ENCODE measurements at places on chromosomes 16 and 17.

DNA sequence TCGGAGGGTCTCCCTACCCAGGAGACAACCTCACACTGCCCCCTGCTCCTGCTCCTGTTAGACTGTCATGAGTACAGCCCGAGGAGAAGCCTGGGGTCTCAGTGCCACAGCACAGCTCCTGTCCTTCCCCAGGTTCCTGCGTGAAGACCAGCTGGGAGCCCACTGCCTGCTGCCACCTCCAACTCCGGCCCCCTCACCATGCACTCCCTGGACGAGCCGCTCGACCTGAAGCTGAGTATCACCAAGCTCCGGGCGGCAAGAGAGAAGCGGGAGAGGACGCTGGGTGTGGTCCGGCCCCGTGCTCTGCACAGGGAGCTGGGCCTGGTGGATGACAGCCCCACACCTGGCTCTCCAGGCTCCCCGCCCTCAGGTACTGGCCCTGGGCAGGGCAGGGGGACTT is 16.2 kb downstream of the GLIS2 start:
- DNase-seq, result no peak

DNA sequence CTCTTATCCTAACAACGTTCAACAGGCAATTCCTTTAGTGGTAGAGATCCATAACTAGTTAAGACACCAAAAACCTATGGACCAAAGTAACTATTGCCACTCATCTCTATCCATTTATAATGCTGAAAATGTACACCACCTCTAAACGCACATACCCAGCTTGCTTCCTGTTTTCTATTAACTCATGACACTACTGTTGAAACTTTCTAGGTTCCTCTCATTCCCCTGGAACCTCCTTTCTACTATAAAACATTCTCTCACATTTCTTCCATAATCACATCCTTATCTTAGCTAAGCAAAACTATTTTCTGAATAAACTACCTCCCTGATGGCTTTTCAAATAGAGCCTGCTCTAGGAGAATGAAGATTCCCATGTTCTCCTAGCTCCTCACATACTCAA is 42.9 kb upstream of the KSR1 start:
- DNase-seq, result peak; percentile 70

DNA sequence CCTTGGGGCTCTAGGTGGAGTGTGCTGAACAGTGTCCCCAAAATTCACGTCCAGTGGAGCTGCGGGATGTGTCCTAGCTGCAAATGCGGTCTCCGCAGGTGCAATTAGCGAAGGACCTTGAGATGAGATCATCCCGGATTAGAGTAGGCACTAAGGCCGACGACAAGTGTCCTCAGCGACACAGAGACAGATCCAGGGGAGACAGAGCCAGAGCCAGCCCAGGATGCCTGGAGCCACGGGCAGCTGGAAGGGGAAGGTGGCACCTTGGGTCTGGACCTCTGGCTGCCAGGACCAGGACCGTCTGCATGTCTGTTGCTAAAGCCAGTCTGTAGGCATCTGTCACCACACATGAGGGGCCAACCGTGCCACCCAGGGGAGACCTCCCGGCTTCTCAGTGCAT is 24.5 kb downstream of the SLC7A5 start:
- DNase-seq, result no peak

DNA sequence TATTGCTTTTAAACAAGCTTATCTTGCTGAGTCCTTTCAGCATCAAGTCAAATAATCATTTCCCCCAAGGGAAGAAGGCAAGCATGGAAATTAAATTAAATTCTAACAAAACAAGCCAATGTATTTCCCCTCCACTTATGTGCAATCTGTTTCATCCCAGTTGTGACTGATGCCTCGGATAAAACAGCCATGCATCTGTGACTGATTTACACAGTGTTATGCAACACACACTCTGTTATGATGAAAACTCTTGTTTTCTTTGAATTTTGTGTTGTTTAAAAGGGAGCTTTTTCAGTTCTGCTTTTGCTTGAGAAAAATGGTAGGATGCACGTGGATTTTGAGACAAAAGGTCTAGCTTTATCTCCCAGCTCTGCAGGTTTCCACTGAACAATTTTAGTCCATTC is 32.6 kb downstream of the TMEM100 start:
- DNase-seq, result peak; percentile 58

GRCh38 chr17:59277031-59277430 is 54.4 kb upstream of the YPEL2 start:
- DNase-seq, result peak; percentile 90

- no peak for DNase-seq
Measured at GRCh38 chr17:5695480-5695879, 111.2 kb upstream of the NLRP1 start.

DNA sequence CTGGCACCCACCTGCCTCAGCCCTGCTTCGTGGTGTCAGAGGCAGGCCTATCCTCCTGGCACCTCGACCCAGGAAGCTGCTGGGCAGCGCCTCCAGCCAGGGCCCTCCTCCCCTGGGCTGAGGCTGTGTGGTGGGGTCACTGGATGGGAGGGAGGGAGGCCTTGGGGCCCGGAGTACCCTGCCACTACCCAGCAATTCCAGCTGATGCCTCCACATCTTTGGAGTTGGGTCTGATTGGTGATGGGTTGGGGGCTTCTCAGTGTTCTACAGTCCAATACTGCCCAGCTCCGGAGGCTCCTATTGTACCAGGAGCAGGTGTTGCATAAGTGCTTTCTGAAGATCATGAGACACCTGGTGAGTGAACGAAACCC is 48.0 kb downstream of the USP22 start:
- no peak for DNase-seq

GRCh38 chr16:13994239-13995106 is 74.5 kb downstream of the ERCC4 start:
- no peak for DNase-seq

DNA sequence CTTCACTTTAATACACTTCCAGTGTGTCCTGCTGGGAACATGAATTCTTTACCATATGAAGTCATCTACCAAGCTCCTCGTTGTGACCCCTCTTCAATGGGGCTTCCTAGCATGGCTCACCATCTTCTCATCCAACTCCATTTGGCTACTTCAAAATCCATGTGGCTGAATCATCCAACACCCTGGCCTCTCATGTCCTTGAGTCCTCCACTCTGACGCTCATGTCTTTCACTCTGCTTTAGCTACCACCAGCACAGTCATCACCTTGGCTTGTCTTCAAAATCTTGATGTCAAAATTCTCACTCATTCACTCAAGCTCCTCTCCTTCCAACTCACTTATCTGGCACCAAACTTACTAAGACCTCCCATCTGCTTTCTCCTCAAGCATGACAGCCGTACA is 35.8 kb downstream of the AMFR start:
- no peak for DNase-seq

- no peak for DNase-seq
Measured at GRCh38 chr17:15934866-15935265, 10.1 kb upstream of the ADORA2B start.

DNA sequence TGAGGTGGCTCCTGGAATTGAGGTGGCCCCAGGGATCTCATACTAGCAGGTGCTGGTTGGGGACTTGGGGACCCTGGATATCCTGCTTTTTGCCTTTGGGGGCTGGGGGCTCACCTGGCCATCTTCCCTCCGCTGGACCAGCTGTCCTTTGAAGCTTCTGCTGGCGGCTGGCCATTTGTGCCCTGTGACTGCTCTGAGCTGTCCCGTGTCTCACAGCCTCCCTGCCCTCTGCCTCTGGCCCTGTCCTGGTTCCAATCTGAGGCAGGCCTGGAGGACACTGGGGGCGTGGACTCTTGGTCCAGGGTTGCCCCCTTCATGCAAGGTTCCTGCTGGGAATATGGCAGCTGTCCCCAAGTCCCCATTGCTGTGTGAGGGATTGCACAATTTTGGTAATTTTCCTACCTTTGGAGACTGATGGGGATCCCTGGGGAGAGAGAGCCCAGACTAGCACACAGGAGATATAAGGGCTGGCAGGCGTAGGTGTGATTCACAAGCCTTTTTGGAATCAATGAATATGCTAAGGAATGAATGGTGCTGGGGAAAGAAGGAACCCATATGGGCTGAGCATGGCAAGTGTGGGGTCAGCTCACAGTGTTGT is 19.2 kb downstream of the ADCY7 start:
- DNase-seq, result no peak

DNA sequence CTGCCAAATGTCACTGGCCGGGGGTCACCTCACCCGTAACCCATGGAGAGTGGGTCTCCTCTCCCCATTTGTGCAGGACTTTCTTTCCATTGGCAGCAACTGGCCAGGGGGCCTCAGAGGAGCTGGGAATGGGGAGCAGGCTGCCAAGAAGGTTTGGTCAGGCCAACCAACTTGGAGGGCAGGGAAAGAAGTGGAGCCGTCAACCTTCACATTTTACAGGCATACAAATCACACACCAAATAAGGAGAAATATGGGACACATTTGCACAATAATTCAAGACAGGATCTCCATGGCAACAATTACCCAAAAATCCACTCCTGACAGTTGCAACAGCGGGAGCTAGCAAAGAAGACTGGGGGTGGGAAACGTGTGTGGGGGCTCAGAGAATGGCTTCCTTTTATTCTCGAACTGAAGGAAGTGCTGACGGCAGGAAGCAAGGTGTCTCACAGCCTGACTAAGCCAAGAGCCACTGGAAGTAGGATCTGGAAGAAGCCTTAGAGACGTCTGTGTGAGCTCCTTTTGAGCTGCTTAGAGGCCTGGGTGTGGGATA is 20.9 kb downstream of the RPRML start:
- no peak for DNase-seq

- DNase-seq, result no peak
Measured at GRCh38 chr16:50925758-50926357, 184.0 kb downstream of the CYLD start.

DNA sequence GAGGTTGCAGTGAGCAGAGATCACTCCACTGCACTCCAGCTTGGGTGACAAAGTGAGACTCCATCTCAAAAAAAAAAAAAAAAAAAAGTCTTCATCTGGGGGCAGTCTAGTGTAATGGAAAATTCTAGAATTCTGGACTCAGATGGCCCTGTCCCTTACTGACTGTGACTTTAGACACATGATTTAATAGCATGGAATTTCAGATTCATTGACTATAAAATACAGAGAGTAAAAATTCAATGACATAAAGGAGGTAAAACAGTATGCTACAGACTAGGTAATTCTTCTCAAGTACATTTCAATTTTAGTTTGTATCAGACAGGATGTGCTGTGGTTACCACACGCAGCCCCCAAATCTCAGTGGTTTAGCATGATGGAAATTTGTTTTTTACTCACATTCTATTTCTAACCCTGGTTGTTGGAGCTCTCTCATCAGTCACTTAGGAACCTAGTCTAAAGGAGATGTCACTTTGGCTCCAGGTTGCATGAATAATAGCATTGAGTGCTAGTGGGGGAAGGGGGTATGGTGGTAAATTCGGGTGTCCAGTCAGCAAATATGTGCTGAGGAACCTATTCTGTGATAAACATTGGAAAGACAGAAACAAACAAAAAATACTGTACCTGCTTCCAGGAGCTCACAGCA is 444.0 kb downstream of the XYLT1 start:
- DNase-seq, result no peak

DNA sequence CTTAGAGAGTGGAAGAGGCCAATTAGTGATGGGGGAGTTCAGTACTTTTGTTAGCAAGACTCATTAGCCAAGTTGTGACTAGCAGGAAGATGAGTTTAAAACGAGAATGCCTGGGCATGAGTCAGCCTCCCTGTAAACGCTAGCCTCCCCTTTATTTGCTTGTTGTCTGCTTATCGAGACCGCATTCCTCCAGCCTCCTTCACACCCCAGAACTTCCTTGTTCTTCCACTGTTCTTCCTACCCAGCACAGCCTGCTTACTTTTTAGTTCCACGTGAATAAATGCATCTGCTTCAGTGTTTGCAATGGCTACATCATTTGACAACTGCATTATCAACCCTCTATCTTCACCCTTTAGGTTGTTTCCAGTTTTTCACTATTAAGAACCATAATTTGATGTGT is 20.2 kb upstream of the OR3A1 start:
- no peak for DNase-seq

DNA sequence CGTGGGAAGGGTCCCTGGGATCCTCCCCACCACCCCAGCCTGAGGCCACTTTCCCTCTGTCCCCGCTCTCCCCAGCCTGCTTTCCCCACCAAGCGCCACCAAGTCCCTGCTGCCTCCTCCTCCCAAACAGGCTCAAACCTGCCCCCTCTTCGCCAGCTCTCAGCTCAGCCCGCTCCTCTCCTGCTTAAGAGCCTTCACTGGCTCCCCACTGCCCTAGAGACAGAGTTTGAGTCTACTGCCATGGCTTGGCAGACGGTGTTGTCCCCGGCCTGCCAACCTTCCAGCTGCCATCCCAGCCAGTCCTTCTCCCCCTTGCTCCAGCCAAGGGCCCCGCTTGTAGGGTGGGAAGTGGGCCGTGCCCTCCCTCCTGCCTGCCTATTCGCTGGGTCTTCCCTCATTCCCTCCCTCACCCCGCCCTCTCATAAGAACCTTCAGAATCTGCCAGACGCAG is 11.1 kb downstream of the IL4R start:
- DNase-seq, result no peak

DNA sequence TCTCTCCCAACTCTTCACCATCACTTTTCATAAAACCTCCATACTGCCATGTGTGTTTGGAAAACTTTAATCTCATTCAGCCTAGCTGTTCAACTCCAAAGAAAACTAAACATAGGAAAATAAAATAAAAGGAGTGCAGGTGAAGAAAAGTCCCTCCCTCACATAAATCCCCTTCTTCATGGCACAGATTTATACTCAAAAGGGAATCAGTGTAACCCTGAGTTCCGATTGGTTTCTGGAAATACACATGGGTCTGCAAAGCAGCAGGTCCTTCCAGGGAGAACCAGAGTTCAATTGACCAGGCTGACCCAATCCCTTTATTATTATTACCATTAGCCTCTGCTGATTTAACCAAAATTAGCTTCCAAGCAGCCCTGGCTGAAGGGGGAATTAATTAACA is 8.9 kb upstream of the HOXB2 start:
- DNase-seq, result no peak

DNA sequence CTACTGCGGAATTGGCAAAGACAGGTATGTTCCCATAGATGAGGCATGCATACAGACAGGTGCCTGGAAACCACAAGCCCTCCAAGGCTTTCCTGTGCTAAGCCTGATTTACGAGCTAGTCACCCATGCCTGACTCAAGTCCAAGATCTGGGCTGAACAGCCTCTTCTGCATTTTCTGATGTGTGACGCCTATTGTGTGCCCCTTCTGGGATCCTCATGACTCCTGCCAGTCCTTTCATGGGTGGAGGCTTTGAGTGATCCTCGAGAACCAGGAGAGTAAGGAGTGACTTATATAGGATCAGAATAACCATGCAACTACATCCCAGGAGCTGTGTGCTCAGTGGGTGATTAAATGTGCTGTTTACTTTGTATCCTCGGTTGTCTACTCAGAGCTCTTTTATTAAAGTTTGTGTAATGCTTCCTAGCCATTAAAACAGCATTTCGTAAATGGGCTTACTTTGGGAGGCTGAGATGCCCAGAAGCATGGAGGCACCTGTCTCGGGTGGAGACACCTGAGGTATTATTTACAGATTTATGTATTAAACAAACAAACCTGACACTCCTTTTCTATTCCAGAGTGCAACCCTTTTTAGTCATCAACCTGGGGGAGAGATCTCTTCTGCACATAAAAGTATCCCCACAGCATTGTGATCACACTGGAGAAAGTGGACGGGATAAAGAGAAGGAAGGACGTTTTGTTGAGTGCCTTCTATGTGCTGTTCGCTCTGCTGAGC is 373.0 kb upstream of the DYNLRB2 start:
- DNase-seq, result no peak

- DNase-seq, result peak; percentile 38
Measured at GRCh38 chr16:66427036-66427860, at the start of gene BEAN1. BEAN1 (plus strand) TSS chr16:66427295; CDS start chr16:66437677, 10,382 bp downstream.

- peak; percentile 90 for DNase-seq
Measured at GRCh38 chr17:78128551-78129350, at the start of gene TMC6. TMC6 (minus strand) TSS chr17:78128755; CDS start chr17:78126832, 1,923 bp downstream.

GRCh38 chr17:48439110-48439850 is 9.3 kb upstream of the SKAP1 start:
- no peak for DNase-seq
